ENCODE measurements at places on chromosomes 7 and 10.

- no peak for DNase-seq
These were observed 131.2 kb downstream of the ARHGAP22 start for GRCh38 chr10:48473704-48474103.

GRCh38 chr10:61632057-61632670 lies 30.6 kb upstream of the CABCOCO1 start:
- no peak for DNase-seq

DNA sequence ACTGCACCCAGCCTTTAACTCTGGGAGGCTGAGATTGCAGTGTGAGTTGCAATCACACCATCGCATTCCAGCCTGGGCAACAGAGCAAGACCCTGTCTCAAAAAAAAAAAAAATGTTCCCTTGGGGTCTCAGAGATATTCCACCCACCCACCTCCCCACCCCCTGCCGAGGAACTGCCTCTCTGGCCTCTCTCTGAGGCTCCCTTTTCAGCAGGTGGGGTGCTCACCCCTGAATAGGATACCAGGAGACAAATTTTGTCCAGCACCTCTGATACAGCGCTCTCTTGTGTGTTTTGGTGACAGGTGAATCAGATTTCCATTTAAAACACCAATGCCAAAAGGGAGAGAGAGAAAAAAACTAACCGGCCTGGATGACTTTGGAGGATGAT lies 92.6 kb upstream of the KIF5B start:
- no peak for DNase-seq

DNA sequence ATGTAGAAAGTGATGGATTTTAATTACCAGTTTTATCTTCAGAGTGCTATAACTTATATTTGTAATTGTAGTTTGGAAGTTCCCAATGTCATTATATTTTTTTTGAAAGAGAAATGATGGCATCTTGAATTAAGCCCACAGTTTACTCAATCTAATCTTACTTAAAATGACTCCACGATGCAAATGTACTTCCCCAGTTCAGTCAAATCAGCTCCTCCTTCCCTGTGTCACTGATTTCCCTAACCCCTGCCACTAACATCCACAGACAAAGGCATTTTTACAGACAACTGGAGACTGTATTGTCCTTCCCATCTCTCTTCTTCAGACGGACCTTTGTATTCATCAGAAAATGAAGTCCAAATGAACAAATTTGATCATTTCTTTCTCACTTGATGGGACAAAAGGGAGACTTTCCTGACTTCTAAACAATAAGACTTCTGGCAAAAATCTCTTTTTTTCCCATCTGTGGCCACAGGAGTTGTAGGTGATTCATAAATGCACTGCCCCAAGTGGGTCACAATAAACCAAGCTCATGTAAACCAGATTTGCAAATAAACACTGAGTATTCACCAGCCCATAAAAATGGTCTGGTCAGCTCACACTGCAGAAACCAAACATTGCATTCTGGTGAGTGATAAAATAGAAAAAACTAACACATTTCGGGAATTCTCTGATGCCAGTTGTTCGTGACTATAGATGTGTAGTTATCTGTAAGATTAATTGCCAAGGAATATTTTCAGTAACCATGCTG lies 162.9 kb downstream of the FANK1 start:
- no peak for DNase-seq

DNA sequence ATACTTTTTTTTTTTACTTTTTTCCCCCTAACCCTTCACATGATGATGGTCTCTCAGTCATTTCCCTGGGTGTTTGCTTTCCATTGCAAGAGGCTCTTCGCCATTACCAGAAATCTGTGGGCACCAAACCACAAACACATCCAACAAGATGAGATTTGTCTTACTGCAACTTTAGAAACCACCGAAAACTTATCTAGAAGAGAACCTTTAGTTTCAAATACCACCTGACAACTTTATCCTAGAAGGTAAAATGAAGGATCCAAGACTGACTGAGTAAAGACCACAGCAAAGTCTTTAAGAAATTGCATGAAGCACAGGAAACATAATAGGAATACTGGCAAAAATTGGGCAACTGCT lies 363.3 kb upstream of the MBL2 start:
- DNase-seq: no peak

Measured in activated CD4-positive, alpha-beta T cell treated with anti-CD3 and anti-CD28 coated beads, Interleukin-2, amount 10 ng/mL, durations not matched to agents 7 days and 5 days (primary cell).